ENCODE measurements at places on chromosomes 12 and 14. TPM values are rescaled to one million over a fixed set of nuclear protein-coding genes. Genes with fewer than 3 reads are reported as not detected.

DNA sequence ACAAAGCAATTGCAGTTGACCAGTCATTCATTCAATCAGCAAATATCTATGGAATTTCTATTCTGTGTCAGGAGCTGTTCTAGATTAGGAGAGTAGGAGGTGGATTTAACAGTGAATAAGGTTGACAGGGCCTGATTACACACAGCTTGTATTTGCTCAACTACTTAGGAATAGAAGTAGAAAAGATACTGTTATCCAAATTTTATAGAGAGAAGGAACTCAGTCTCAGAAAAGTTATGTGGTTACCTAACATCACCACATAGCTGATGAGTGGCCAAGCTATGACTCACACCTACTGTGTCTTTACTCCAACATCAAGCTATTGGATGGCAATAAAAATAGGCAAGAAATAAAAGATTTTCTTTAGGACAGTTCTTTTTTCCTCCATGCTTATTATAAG lies 374.8 kb downstream of the RMST start:
- no peak for DNase-seq

DNA sequence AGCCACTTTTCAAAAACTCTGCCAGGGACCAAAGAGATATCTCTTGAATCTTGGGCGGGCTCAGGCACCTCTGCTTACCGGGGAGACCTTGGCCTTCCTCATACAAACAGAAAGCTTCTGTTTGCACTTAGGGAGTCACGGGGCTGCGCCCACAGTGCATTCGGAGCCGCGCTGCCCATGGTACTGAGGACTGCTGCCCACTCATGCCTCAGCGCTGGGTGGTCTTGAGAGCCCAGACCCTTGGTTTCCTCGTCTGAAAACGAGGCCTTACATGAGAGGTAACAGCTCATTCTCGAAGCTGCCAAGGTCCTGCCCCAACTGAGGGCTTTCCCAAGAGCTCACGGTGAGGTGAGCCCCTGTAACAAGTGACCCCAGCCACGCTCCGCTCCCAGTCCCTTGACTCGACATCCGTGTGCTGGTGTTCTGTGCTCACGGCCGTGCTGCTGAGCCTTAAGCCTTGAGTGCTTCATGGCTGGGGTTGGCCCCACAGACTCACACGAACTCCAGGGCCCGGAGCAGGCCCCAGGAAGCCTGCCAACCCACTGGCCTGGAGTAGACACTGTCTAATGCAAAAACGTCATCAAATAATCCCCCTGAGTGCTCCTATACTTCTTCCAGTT lies 47.4 kb upstream of the GPR68 start:
- no peak for DNase-seq

- DNase-seq, result no peak
Observed at GRCh38 chr14:69267492-69267891, 7.5 kb downstream of the GALNT16 start.

The CPNE6 gene
- not detected for total RNA-seq

The APOLD1 gene
- total RNA-seq, result 6.0 TPM

The PMCH gene
- total RNA-seq, result not detected

The TPPP2 gene
- not detected for total RNA-seq

The ST8SIA1 gene
- total RNA-seq, result 64.7 TPM
